ENCODE measurements at places on chromosomes 12 and 14.
A peak's percentile ranks its signal among the peaks of the same experiment; 100 is the strongest.

DNA sequence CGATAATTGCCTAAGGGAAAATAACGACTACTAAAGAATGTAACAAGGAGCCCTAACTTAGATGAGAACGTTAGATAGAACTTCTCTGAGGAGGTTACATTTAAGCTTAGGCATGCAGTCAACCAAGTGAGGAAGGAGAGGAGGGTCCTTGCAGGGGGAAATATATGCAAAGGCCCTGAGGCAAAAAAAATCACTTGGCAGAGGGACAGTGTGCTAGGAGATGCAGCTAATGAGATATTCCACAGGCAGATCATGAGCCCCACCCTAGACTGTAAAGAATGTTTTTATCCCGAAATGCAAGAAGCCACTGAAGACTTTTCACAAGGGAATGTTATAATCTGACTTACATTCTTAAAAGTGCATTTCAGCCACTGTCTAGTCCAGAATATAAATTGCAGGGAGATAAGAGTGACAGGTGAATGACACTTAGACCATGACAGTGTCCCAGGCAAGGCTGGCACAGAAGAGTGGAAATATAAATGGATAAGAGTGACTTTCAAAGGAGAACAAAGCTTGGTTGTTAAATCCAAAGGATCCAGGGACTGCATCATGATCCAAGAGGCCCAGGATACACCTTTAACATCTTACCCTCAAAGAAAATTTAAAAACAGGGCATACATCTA is 61.0 kb downstream of the PPM1H start:
- DNase-seq, result no peak

DNA sequence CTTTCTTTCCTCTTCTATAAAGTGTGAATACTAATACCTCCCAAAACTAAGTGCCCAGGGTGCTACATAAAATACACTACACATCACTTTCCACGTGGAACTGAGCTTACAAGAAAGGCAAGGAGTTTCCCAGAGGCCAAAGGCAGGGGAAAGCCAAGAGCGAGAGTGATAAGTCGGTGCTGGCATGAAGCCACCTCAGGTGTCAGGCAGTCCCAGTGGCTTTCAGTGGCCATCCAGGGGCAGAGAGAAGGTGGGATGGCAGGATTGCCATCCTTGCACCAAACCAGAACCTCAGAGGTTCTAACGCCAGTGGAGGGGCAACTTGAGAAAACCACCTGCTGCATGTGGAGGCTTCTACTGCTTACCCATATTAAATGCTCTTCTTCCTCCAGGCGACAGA is 79.7 kb upstream of the DIO3 start:
- no peak for DNase-seq

DNA sequence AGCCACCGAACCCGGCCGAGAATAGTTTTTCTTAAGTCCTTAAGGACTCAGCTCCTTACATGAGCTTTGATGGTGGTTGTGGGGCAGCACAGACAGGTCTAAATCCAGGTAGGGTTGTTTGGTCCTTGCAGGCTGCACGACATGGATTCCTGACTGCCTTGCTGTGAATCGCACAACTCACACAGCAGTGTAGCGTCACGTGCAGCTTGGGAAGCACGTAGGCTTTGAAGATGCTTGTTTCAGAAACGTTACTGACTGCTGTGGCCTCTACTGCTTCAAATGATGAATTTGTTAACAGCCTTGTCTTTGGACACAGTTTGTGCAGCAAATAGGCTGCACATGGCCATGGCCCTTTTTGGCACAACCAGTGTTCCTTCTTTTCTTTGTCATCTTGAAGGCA is 29.9 kb downstream of the ZBTB42 start:
- DNase-seq, result no peak

GRCh38 chr12:111066744-111067437 is 146.5 kb upstream of the MYL2 start:
- no peak for DNase-seq

GRCh38 chr12:1803736-1804135 is 16.6 kb upstream of the LRTM2 start:
- no peak for DNase-seq

GRCh38 chr12:64780531-64781279 is 21.5 kb upstream of the GNS start:
- no peak for DNase-seq

DNA sequence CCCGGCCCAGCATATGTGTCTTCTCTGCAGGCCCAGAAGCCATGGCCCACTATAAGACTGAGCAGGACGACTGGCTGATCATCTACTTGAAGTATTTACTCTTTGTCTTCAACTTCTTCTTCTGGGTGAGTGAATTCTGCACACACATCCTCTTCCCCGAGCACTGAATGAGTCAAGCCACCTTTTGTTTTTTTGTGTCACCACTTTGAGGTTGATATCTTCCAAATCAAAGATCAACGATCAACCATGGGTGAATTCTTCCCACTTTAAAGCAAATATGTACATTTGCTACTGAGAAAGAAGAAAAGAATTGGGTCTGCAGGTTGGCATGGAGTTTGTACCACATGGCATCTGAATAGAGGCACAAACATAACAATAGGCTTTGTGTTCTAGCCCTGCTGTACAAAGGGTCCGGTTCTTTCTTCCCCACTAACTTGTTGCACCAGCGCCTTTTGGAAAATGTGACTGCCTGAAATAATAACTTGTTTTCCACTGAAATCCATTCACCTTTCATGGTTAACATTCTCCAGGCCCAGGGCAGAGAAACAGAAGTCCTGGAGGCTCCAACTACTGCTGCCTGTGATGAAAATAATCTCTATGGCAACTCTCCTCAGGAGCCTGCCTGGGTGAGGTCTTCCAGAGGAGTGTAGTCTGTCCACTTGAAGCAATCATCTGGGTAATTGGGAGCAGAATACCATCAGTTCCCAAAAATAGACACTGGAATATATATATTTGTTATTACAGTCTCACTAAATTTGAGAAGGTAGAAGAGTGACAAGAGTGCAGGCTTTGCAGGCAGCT is 27.6 kb downstream of the TSPAN11 start:
- no peak for DNase-seq

DNA sequence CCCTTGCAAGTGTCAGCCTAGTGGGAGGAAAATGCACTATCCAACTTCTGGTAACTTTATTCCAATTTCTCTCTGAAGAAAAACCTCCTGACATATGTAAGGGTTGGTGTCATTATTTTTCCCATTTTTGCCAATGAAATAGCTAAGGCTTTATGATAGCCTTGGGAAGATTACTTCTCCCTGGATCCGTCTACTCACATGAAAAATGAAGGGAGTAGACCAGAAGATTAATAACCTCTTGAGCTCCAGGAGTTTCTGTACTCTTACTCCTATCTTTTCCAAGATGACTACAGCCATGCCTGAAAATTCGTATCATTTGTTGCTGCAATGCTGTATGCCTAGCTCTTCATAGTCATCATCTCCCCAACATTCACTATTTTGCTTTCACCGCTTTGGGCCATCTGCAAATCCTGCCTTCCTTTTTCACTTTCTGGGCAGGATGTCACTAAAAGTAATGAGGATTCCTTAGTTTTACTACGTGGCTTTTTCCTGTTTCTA is 18.8 kb downstream of the TC2N start:
- no peak for DNase-seq

- no peak for DNase-seq
Observed at GRCh38 chr12:113689047-113689610, 217.5 kb upstream of the LHX5 start.

DNA sequence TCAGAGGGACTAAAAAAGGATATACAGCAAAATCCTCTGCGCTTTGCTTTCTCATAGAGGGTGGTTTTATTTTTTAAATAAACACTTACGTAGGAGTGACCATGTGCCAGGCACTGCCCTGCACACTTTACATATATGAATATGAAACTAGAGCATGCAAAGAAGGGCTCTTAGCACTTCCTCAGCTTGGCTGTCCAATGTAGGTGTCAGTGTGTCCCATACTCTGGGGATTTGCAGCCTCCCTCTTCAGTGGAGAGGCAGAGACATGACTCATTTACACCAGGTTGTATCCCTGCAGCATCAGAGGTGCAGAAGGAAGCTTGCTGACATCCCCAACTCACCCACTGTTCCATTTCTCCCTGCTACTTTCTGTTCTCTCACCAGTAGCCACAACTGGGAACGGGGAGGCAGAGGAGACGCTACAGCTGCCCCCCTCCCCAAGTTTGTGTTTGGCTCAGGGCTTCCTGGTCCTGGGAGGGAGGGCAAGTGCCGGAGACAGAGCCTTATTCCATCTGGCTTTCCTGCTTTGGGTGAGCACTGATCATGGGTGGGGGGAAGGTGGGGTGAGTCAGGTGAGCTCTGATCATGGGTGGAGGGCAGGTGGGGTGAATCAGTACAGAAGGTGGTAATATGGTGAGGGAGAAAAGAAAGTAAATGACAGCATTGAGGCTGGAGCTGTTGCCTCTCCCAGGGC is 4.9 kb upstream of the KRT5 start:
- DNase-seq, result no peak

- no peak for DNase-seq
Observed at GRCh38 chr12:54590978-54591591, 2.6 kb upstream of the PPP1R1A start.

- peak; percentile 59 for DNase-seq
Observed at GRCh38 chr12:70849265-70849960, 71.1 kb downstream of the PTPRR start.

GRCh38 chr14:65255029-65255545 is 152.8 kb upstream of the MAX start:
- DNase-seq, result no peak

DNA sequence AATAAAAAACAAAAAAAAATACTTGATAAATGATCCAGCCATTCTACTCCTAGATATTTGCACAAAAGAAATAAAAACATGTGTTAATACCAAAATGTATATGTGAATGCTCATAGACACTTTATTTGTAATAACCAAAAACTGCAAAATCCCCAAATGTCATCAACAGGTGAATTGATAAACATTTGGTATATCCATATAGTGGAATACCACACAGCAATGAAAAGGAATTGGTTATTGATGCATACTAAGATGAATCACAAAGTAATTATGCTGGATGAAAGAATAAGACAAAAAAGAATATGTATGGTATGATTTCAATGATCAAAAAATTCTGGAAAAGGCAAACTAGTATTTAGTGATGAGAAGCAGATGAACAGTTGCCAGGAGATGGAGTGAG is 124.7 kb upstream of the VASH1 start:
- no peak for DNase-seq

All from fibroblast of the conjunctiva (primary cell).